ENCODE measurements at places on chromosomes 4 and X.

DNA sequence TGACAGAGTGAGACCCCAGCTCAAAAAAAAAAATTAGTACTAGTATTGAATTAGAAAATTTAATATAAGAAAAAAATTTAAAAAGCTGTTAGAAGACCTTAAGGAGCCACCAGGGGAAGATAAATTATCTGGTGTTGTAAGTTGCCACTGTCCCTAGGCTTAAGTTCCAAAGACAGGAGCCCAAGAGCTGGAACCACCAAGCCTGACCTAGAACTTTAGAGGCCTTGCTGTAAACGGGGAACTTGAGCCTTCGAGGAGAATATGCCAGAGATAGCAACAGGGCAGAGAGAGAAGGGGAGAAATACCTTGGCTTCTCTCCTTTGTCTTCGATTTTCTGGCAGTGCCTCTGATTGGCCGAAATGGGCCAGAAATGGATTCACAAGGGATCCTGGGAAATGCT, 8.9 kb downstream of the USP53 start:
- no peak for DNase-seq
- H3K4me1 ChIP-seq: no peaks in the 10 kb centered on the region
- no peak overlapping the region for H3K4me3 ChIP-seq

DNA sequence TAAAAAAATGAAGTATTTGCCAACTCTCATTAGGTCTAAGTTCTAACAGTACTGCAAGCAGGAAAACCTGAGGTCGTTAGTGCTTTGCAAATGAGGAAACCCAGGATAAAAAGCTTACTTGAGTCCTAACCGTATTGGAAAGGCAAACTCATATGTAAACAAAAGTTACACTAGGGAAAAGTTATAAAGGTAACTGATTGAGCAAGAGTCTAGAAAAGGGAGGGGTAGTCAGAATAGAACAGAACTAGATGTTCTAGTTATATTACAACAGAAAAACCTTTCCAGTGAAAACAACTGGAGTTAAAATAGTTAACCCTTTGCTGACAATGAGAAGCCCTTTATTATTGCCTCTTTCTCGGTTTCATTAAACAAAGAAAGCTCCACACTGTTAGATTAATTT, 66.4 kb upstream of the MAOA start:
- H3K4me3 ChIP-seq: no peak overlapping the region
- no peaks in the 10 kb centered on the region for H3K27me3 ChIP-seq
- H3K27ac ChIP-seq: peak overlapping the region; percentile 81
- DNase-seq: no peak
- H3K4me1 ChIP-seq: no peaks in the 10 kb centered on the region

GRCh38 chr4:75637176-75637575, 6.8 kb upstream of the CDKL2 start:
- H3K4me3 ChIP-seq: no peak overlapping the region
- peaks cover 6% of the 10 kb centered on the region for H3K36me3 ChIP-seq
- no peak for DNase-seq
- no peak overlapping the region for H3K27ac ChIP-seq
- H3K4me1 ChIP-seq: no peaks in the 10 kb centered on the region
- no peaks in the 10 kb centered on the region for H3K27me3 ChIP-seq

GRCh38 chr4:118776157-118776954, 59.6 kb downstream of the SEC24D start:
- no peak overlapping the region for H3K4me3 ChIP-seq
- no peak for DNase-seq
- H3K36me3 ChIP-seq: peaks cover 25% of the 10 kb centered on the region
- no peaks in the 10 kb centered on the region for H3K27me3 ChIP-seq
- H3K4me1 ChIP-seq: peaks cover 38% of the 10 kb centered on the region

DNA sequence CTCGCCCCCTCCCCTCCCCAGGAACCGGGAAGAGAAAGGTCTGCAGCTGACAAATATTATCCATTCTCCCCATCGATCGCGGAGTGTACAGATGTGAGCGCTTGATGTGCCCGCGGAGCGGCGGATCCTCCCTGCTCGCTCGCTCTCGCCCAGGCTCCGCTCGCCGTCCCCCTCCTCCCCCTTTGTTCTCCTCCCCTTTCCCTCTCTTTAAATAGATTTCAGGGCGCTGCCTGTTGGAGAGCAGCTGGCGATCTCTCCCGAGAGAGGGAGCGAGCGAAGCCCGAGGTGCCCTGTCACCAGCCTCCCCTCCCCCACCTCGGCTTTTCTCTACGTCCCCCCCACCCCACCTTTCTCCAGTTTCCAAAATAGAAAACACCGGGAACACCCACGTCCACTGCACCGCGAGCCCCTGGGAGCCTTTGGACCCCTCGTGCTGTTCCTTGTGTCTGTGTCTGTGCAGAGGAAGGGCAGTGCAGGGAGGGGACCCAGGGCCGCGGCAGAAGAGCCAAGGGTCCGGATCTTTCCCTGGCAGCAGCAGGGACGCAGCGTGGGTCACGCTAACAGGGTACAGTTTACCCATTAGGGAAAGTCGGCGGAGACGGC, 56.6 kb upstream of the BCOR start:
- H3K4me1 ChIP-seq: peaks cover 13% of the 10 kb centered on the region
- no peak for DNase-seq
- H3K27me3 ChIP-seq: peaks cover 5% of the 10 kb centered on the region
- peak overlapping the region; percentile 87 for H3K27ac ChIP-seq
- H3K4me3 ChIP-seq: peak overlapping the region; percentile 88

DNA sequence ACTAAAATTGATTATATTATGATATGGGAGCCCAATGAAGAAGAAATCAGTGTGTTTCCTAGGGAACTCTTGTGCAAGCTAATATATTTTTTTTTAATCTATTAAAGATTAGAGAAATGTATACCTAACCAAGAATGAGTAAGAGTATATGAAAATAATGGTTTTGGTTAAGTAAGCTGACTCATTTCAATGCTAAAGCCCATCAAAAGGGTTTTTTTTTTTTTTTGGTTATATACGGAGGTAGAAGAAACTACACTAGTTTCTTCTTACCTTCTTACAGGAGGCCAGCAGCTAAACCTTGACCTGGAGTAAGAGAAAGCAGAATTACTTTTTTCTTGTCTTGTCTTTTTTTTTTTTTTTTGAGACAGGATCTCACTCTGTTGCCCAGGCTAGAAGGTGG, 27.5 kb downstream of the RUFY3 start:
- H3K27me3 ChIP-seq: no peaks in the 10 kb centered on the region
- peaks cover 5% of the 10 kb centered on the region for H3K36me3 ChIP-seq
- no peaks in the 10 kb centered on the region for H3K4me1 ChIP-seq
- no peak overlapping the region for H3K4me3 ChIP-seq

- no peak overlapping the region for H3K4me3 ChIP-seq
- H3K4me1 ChIP-seq: peaks cover 16% of the 10 kb centered on the region
- no peaks in the 10 kb centered on the region for H3K27me3 ChIP-seq
- no peak for DNase-seq
Observed at GRCh38 chr4:13174001-13174400, 310.1 kb downstream of the RAB28 start.

DNA sequence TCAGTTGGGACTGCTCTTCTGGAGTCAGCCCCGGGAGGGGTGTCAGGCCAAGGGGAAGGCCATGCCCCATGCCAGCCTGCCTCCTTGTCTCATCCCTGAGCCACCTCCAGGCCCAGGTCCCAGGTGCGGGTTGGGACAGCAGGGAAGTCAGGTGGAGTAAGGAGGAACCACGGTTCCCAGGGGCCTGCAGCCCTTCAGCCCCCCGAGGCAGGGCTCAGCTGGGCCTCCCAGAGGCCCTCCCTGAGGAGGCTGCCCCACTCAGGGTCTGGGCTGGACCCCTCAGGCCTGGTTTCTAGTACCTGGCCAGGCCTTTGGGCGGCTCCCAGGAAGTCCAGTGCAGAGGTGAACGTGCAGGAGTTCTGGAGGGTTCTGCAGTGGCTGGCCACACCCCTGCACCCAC, 23.4 kb upstream of the FGFR3 start:
- H3K4me3 ChIP-seq: no peak overlapping the region
- H3K27ac ChIP-seq: no peak overlapping the region

GRCh38 chr4:141455651-141456050, 180.7 kb upstream of the IL15 start:
- H3K27me3 ChIP-seq: no peaks in the 10 kb centered on the region
- H3K36me3 ChIP-seq: no peaks in the 10 kb centered on the region
- H3K4me1 ChIP-seq: no peaks in the 10 kb centered on the region
- no peak overlapping the region for H3K27ac ChIP-seq

DNA sequence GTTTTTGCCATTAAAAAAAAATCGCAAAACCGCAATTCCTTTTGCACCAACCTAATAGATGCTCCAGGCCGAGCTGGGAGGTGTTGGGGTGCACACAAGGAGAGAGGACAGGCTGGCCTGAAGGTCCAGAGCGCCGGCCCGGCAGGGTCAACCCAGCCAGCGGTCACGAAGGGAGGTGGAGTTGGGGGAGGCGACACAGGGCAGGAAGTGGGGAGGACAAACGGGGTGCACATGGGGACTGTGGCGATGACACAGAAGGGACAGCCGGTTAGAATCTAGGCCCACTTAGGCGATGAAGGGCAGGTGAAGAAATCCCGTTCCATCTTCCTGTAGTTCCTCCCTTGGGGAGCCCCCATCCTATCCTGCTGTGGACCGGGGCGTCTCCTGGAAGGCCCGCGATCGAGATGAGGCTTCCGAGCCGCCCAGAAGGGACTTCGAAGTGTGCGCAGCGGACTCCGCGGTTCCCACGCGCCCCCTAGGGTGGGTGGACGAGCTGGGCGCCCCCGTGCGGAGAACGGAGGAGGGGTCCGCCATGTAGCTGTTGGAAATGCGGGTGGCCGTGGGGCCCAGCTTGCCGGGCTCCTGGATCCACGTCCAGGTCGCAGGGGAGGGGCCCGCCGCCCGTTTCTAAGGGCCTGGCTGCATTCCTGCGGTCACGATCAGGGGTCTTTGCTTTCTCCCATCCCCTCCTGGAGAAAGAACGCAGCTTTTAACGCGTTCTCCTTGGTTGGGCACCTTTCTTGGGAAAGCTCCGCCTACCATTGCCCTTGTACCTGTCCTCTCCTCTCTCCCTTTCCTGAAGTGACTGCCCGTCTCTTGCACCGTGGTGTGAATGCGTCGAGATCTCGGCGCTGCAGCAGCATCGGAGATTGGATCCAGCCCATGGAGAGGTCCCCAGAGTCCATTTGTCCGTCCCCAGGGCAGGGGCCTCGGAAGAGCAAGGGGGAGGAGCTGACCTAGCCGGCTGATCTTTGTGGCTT, 17.0 kb upstream of the HPF1 start:
- H3K36me3 ChIP-seq: no peaks in the 10 kb centered on the region
- H3K4me1 ChIP-seq: no peaks in the 10 kb centered on the region
- no peak overlapping the region for H3K27ac ChIP-seq
- no peak overlapping the region for H3K4me3 ChIP-seq
- H3K27me3 ChIP-seq: no peaks in the 10 kb centered on the region

DNA sequence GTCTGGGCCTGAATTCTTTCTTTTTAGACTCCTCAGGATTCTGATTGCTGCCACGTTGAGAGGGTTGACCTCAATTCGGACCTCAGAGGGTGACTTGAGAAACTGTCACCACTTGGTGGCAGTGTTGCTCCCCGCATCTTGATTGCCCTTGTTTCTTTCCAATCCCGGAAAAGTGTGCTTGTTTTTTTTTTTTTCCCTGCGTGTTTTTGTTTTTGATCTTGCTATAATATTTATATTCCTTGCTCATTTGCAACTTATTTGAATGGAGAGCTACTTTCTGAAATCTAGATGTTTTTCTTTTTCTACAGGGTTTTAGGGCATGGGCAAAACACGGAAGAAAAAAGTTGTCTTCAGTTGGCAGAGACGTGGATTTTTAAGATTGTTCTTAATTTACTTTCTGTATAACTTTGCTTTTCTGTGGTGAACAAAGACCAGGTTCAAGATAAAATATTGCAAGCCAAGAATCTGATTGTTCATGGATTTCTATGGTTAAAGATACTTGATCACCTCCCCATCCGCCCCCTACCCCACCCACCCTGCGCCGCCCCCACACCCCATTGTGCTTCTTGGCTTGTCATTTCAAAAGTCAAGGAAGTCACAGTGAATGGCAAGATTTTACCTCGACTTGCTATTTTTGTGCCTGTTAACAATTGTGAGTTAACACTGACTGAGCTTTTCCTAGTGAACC, 102.0 kb downstream of the PTTG2 start:
- H3K4me1 ChIP-seq: peaks cover 45% of the 10 kb centered on the region
- no peak for DNase-seq
- H3K36me3 ChIP-seq: peaks cover 13% of the 10 kb centered on the region

GRCh38 chr4:37463033-37463856, 218.7 kb downstream of the NWD2 start:
- peak overlapping the region; percentile 79 for H3K27ac ChIP-seq
- H3K4me1 ChIP-seq: peaks cover 28% of the 10 kb centered on the region
- no peaks in the 10 kb centered on the region for H3K27me3 ChIP-seq
- no peak for DNase-seq
- peak overlapping the region; percentile 8 for H3K4me3 ChIP-seq
- peaks cover 19% of the 10 kb centered on the region for H3K36me3 ChIP-seq

GRCh38 chr4:112352736-112353135, 55.6 kb downstream of the ALPK1 start:
- H3K36me3 ChIP-seq: no peaks in the 10 kb centered on the region
- no peak for DNase-seq
- peaks cover 6% of the 10 kb centered on the region for H3K27me3 ChIP-seq

DNA sequence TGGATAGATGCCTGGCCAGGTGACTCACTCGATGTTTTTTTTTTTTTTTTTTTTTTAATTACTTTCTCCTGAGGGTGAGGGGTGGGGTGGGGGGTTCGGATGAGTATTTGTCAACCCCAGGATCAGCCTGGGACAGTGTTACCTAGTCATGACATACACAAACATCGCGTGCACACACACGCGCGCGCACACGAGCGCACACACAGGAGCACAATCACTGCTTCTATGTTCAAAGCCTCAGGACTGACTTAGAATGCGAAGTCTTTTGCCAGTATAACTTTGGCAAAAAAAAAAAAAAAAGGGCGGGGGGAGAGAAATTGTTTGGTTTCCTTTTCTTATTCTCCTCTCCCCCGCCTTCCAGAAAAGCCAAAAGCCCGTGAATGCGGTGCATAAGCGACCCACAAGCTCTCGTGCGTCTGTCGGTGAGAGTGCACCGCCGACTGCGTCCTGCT, 115.0 kb upstream of the TEX13C start:
- no peak for DNase-seq
- peak overlapping the region; percentile 39 for H3K27ac ChIP-seq
- H3K27me3 ChIP-seq: peaks cover 68% of the 10 kb centered on the region
- H3K4me3 ChIP-seq: peak overlapping the region; percentile 90

- H3K27me3 ChIP-seq: no peaks in the 10 kb centered on the region
- no peaks in the 10 kb centered on the region for H3K36me3 ChIP-seq
- H3K4me3 ChIP-seq: no peak overlapping the region
- H3K27ac ChIP-seq: no peak overlapping the region
Observed at GRCh38 chr4:108400309-108400708, 220.1 kb upstream of the RPL34 start.

GRCh38 chrX:2159393-2159792, 341.4 kb downstream of the DHRSX start:
- H3K27me3 ChIP-seq: no peaks in the 10 kb centered on the region
- H3K27ac ChIP-seq: no peak overlapping the region
- DNase-seq: no peak
- H3K36me3 ChIP-seq: no peaks in the 10 kb centered on the region

GRCh38 chr4:15501941-15502340, 32.3 kb downstream of the CC2D2A start:
- peaks cover 10% of the 10 kb centered on the region for H3K36me3 ChIP-seq
- no peaks in the 10 kb centered on the region for H3K27me3 ChIP-seq
- peaks cover 12% of the 10 kb centered on the region for H3K4me1 ChIP-seq
- H3K27ac ChIP-seq: no peak overlapping the region
- no peak for DNase-seq

Data from type B pancreatic cell (in vitro differentiated cells).